PC-3 (cell line): ENCODE measurements at places on chromosomes 6 and 20. TPM values are rescaled to one million over a fixed set of nuclear protein-coding genes. Genes with fewer than 3 reads are reported as not detected.

- H3K4me3 ChIP-seq: no peak overlapping the region
- H3K27me3 ChIP-seq: no peaks in the 10 kb centered on the region
- DNase-seq: peak; percentile 32
- H3K27ac ChIP-seq: peak overlapping the region; percentile 86
- peaks cover 23% of the 10 kb centered on the region for H3K4me1 ChIP-seq
- H3K36me3 ChIP-seq: peaks cover 6% of the 10 kb centered on the region; the same call in 1 of the 2 replicates
These were observed 57.7 kb upstream of the SLC22A1 start for GRCh38 chr6:160063771-160064413.

GRCh38 chr6:164068527-164068926 is 654.0 kb downstream of the QKI start:
- no peak for DNase-seq
- no peaks in the 10 kb centered on the region for H3K36me3 ChIP-seq
- no peak overlapping the region for H3K4me3 ChIP-seq
- no peaks in the 10 kb centered on the region for H3K27me3 ChIP-seq
- H3K27ac ChIP-seq: no peak overlapping the region
- H3K4me1 ChIP-seq: no peaks in the 10 kb centered on the region

GRCh38 chr20:2418388-2418787 is 37.7 kb downstream of the TGM6 start:
- no peaks in the 10 kb centered on the region for H3K36me3 ChIP-seq
- no peak overlapping the region for H3K4me3 ChIP-seq
- H3K4me1 ChIP-seq: no peaks in the 10 kb centered on the region
- DNase-seq: no peak
- H3K27ac ChIP-seq: no peak overlapping the region

GRCh38 chr6:118283766-118284165 is 264.3 kb upstream of the PLN start:
- H3K4me3 ChIP-seq: no peak overlapping the region
- H3K27ac ChIP-seq: no peak overlapping the region
- no peaks in the 10 kb centered on the region for H3K27me3 ChIP-seq
- H3K4me1 ChIP-seq: no peaks in the 10 kb centered on the region
- peak; percentile 71 for DNase-seq

DNA sequence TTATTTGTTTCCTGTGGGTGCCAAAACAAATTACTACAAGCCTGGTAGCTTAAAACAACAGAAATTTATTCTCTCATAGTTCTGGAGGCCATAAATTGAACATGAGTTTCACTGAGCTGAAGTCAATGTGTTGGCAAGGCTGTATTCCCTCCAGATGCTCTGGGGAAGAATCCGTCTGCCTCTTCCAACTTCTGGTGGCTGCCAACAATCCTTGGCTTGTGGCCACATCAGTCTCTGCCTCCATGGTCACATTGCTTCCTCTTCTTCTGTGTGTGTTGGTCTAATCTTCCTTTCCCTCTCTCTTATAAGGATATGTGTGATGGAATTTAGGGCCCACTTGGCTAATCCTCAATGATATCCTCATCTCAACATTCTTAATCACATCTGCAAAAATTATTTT is 92.8 kb upstream of the EPB41L1 start:
- DNase-seq: no peak
- no peaks in the 10 kb centered on the region for H3K27me3 ChIP-seq
- no peaks in the 10 kb centered on the region for H3K36me3 ChIP-seq

- no peaks in the 10 kb centered on the region for H3K36me3 ChIP-seq
- H3K4me1 ChIP-seq: peaks cover 12% of the 10 kb centered on the region
- H3K27ac ChIP-seq: no peak overlapping the region
- no peak for DNase-seq
- H3K4me3 ChIP-seq: no peak overlapping the region
These were observed 101.1 kb upstream of the RREB1 start for GRCh38 chr6:7006515-7007191.

DNA sequence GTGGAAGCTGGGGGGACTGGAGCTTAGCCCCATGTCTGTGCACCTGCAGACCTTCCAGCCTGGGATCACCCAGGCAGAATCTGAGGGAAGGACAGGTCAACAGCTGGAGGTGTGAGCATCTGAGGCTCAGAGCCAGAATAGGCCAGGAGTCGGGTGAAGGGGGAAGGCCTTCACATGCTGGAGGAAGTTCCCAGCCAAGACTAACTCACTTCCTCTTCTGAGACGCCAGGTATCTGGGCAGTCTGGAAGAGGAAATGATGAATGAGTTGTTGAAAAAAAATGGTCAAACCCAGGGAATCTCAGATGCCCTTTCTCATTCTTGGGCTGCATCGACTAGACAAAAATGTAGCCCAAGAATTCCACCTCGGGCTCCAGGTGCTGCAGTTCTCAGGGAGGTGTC is 73.6 kb upstream of the TIAM2 start:
- no peak overlapping the region for H3K4me3 ChIP-seq
- H3K36me3 ChIP-seq: no peaks in the 10 kb centered on the region
- DNase-seq: peak; percentile 10
- no peaks in the 10 kb centered on the region for H3K27me3 ChIP-seq

DNA sequence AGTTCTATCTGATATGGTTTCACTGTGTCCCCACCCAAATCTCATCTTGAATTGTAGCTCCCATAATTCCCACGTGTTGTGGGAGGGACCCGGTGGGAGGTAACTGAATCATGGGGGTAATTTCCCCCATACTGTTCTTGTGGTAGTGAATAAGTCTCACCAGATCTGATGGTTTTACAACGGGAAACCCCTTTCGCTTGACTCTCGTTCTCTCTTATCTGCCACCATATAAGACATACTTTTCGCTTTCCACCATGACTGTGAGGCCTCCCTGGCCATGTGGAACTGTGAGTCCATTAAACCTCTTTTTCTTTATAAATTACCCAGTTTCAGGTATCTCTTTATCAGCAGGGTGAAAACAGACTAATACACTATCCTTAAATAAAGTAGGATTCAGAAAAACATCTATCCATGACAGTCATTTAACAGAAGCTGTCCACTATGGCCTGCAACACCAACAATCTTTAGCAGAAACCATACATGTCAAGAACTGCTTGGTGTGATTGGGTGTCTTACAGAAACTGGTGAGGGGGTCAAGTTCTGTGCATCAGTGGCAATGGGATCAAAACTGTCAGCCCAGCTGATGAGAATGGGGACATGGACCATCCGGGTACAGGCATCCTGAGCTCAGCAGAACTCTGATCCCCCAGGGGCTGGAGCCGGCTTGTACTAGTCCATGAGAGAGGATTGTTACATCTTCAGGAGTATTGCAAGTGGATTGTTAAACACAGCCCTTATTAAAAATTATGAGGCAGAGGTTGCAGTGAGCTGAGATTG is 59.2 kb downstream of the SCML4 start:
- H3K36me3 ChIP-seq: no peaks in the 10 kb centered on the region
- H3K27me3 ChIP-seq: peaks cover 30% of the 10 kb centered on the region
- H3K4me1 ChIP-seq: no peaks in the 10 kb centered on the region
- DNase-seq: no peak

- no peak overlapping the region for H3K4me3 ChIP-seq
- H3K27me3 ChIP-seq: no peaks in the 10 kb centered on the region
- H3K36me3 ChIP-seq: peaks cover 7% of the 10 kb centered on the region; the same call in 1 of the 2 replicates
- H3K4me1 ChIP-seq: no peaks in the 10 kb centered on the region
These were observed 13.9 kb downstream of the SUMO4 start for GRCh38 chr6:149414009-149414408.

DNA sequence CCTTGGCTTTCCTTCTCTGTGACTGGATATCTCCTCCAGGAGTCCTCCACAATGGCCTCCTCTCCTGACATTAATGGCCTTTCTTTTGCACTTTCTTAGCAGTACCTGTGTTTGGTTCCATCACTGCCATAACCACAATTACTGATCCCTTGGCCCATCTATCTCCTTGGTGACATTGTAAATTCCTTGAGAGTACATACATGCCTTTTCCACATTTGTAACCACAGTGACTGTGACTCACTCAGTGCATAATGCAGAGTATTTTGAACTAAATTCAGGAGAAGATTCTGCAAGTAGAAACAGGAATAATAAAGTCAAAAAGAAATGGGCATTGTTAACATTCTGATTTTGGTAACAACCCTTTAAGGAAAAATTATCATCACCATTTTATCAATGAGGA is 197.2 kb upstream of the SOX4 start:
- H3K4me1 ChIP-seq: peaks cover 25% of the 10 kb centered on the region
- no peaks in the 10 kb centered on the region for H3K36me3 ChIP-seq
- H3K27ac ChIP-seq: no peak overlapping the region
- H3K4me3 ChIP-seq: no peak overlapping the region

DNA sequence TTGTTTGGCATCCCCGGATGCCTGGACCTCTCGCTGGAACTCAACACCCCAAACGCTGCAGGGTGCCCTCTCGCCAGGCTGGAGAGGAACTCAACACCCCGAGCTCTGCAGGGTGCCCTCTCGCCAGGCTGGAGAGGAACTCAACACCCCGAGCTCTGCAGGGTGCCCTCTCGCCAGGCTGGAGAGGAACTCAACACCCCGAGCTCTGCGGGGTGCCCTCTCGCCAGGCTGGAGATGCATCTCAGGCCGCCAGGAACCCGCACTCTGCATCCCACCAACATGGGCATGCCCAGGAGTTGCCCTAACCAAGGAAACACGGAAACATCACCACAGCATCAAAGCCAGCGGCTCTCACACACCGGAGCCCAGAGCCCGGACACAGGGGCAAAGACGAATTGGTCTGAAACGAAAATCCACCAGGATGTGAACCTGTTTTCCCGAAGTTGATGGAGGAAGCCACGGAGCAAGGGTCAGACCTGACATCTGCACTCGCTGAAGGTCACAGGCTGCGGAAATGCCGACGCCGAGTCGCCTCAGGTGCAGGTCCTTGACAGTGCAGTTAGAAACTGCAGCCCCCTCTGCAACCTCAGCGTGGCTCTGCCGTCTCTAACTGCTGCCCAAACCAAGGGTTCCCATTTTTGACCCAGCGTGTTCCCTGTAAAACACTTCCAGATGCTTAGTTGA is 37.5 kb downstream of the DLL1 start:
- H3K27ac ChIP-seq: no peak overlapping the region
- no peak overlapping the region for H3K4me3 ChIP-seq
- no peaks in the 10 kb centered on the region for H3K27me3 ChIP-seq
- no peak for DNase-seq
- H3K36me3 ChIP-seq: no peaks in the 10 kb centered on the region

DNA sequence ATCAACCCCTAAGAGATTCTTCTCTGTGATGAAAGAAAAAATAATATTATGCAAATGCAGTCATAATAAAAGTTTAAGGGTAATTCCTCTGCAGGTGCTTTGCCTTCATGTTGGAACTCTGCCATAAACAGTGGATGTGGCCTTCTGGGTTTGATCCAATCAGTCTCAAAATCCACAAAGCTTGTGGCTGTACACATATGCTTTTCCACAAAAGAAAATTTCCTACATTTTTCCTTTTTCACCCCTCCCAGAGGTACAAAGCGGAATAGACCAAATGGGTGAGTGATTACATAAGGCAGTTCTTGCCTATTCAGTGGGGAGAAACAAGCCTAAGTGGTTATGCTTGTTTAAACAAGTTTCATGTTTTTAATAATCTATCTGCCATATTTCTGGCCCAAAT is 16.7 kb downstream of the CALHM5 start:
- H3K27ac ChIP-seq: no peak overlapping the region
- no peak overlapping the region for H3K4me3 ChIP-seq
- peaks cover 18% of the 10 kb centered on the region for H3K4me1 ChIP-seq
- no peaks in the 10 kb centered on the region for H3K36me3 ChIP-seq
- no peaks in the 10 kb centered on the region for H3K27me3 ChIP-seq
- no peak for DNase-seq

DNA sequence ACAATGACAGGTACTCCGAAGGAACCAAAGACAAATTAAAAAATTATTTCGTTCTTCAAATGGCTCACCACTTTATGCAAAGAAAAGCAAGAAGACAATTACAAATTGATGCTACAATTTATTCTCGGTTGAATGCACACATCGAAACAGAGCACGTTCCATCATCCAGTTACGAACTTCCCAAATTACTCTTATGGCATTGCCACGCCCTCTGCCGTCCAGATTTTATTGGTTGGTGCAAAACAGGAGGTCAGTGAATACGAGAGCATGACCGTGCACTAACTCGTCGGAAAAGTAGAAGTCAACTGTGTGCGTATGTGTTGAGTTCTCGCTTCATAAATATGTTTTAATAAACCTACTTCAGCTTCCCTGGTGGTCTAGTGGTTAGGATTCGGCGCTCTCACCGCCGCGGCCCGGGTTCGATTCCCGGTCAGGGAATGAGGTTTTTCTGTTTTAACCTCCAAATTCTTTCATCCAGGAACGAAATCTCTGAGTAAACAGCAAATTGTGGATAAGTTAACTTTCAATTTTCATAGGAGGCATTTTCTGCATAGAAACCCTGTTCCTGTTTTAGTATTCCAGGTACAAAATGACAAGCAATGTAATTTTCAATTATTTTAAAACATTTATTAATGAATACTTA is 23.2 kb downstream of the ZNF311 start:
- H3K27ac ChIP-seq: peak overlapping the region; percentile 11; the same call in 1 of the 2 replicates
- peak overlapping the region; percentile 92 for H3K4me3 ChIP-seq
- H3K36me3 ChIP-seq: no peaks in the 10 kb centered on the region
- H3K27me3 ChIP-seq: no peaks in the 10 kb centered on the region

DNA sequence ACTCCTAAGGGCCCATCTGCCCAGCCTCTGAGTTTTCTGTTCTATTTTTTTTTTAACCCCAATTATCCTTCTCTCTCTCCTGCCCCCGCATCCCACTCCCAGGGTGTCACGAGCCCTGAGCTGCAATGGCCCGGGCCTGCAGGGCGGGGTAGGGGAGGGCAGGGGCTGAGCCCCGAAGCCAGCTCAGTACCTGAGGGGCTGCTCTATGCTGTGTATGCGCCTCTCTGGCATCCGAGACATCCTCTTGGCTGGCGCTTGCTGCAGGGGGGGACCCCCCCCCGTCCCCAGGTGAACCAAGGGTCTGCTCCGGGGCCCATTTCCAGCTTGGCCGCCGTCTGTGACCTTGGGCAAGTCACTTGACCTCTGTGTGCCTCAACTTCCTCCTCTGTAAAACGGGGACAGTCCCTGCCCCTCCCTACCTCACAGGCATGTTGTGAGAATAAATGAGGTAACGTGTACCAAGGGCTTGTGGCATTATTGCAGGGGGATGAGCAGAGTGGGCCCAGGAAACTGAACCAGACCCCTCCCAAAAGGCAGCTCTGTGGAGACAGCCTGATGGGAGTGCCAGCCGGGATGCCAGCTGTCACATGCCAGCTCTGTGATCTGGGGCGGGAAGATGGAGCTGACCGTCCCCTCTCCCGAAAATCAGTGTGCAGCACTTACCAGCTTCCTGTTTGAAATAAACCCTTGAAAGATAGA is 13.0 kb upstream of the MYL9 start:
- H3K36me3 ChIP-seq: peaks cover 32% of the 10 kb centered on the region; the same call in 1 of the 2 replicates
- H3K4me1 ChIP-seq: no peaks in the 10 kb centered on the region
- no peak for DNase-seq
- H3K27me3 ChIP-seq: no peaks in the 10 kb centered on the region
- H3K4me3 ChIP-seq: no peak overlapping the region

GRCh38 chr6:148885136-148885865 is 138.5 kb downstream of the UST start:
- peaks cover 13% of the 10 kb centered on the region for H3K4me1 ChIP-seq
- DNase-seq: peak; percentile 43
- no peak overlapping the region for H3K4me3 ChIP-seq
- H3K27ac ChIP-seq: no peak overlapping the region
- no peaks in the 10 kb centered on the region for H3K36me3 ChIP-seq
- H3K27me3 ChIP-seq: no peaks in the 10 kb centered on the region

The GNRH2 gene
- total RNA-seq: 1.6 TPM in 1 of 2 replicates, not detected in the other

The IFNGR1 gene
- 15.8 and 24.6 TPM in 2 replicates for total RNA-seq

The SLC17A1 gene
- total RNA-seq: not detected in 2 replicates

The ENPP1 gene
- 4.4 and 5.1 TPM in 2 replicates for total RNA-seq
